ENCODE measurements at places on chromosomes 4 and X.
A peak's percentile ranks its signal among the peaks of the same experiment; 100 is the strongest.

- no peak for DNase-seq
These were observed 55.9 kb upstream of the MTM1 start for GRCh38 chrX:150512461-150512901.

GRCh38 chrX:112642349-112642748 is 37.4 kb downstream of the LHFPL1 start:
- DNase-seq: peak; percentile 2

DNA sequence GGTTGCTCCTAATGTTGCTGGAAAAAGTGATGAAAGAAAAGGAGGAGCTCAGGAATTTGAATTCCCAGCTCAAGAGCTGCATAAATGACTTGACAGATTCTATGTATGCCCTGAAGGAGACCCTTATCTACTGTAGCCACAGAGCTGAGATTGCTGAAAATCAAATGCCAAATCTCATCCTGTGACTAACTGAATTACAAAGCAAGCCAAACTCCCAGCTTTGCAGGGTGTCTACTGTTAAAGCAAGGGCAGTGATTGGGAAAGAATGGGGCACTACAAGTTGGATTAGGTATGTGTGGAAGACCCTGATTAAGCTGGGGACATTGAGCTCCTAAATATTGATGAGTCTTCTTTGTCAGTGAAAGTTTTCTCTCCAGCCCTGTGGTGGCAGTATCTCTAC is 20.8 kb upstream of the SMIM9 start:
- no peak for DNase-seq

- no peak for DNase-seq
These were observed 15.5 kb downstream of the RAB40A start for GRCh38 chrX:103503853-103504207.

DNA sequence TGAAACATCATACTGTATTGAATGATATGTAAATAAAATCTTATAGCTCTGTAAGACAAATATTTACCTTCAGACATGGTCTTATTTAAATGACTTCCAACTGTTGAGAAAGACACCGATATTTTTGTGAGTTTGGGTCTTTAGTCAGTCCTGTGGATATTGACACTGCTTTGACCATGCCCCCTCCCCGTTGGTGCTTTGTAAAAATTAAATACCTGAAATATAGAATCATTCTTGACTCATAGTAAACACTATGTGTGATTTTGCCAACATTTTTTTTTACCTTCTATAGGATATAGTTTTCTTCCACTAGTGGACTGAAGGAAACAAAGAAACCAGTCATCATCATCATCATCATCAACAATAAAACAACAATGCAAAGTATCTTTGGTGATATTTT is 114.3 kb upstream of the HS3ST1 start:
- no peak for DNase-seq

GRCh38 chr4:7207628-7208231 is 15.4 kb downstream of the SORCS2 start:
- no peak for DNase-seq

GRCh38 chr4:74189331-74190043 is 31.6 kb downstream of the MTHFD2L start:
- DNase-seq: peak; percentile 5

DNA sequence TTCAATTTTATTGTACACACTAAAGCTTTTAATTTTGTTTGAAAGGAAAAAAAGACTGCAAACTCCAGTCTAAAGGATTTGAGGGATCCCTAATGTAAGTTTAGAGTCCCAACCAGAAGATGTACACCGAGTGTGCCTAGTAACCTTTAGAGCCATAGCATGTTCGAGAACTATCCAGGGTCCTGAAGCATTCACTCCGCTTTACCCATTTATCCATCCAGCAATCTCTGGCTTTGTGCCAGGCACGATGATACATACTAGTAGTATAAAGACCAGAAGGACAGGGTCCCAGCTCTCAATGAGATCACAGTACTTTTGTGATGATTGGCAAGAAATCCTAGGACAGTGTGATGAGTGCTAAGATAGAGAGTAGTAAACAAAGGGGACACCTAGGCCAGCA is 168.7 kb downstream of the STK32B start:
- DNase-seq: no peak

GRCh38 chr4:124964852-124965496 is 252.4 kb upstream of the ANKRD50 start:
- no peak for DNase-seq

GRCh38 chrX:39805022-39805421 is 292.7 kb downstream of the BCOR start:
- DNase-seq: no peak

GRCh38 chr4:123621072-123621705 is 224.6 kb downstream of the SPRY1 start:
- DNase-seq: no peak

DNA sequence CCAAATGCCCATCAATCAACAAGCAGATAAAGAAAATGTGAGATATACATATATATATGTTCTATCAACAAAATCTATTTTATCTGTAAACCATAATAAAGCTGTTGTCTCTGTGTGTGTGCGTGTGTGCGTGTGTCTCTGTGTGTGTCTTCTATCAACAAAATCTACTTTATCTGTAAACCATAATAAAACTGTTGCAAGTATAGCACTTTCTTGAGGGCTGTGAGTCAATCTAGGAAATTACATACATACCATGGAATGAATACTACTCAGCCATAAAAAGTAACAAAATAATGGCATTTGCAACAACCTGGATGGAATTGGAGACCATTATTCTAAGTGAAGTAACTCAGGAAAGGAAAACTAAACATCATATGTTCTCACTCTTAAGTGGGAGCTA is 12.5 kb upstream of the PLK4 start:
- DNase-seq: no peak

DNA sequence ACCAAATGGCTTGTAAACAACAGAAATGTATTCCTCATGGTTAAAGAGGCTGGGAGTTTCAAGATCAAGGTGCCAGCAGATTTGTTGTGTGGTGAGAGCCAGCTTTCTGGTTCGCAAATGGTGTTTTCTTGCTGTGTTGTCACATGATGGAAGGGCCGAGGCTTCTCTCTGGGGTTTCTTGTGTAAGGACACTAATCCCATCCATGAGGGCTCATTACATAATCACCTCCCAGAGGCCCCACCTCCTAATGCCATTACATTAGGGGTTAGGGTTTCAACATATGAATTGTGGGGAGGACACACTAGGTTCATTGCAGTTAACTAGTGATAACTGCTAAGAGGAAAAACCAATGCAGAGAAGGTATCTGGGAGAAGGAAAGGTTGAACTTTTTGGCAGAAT is 103.5 kb upstream of the ENPEP start:
- DNase-seq: no peak

GRCh38 chr4:176309046-176309445 is 10.7 kb upstream of the SPCS3 start:
- no peak for DNase-seq

GRCh38 chr4:108492816-108493595 is 127.4 kb upstream of the RPL34 start:
- DNase-seq: peak; percentile 5

DNA sequence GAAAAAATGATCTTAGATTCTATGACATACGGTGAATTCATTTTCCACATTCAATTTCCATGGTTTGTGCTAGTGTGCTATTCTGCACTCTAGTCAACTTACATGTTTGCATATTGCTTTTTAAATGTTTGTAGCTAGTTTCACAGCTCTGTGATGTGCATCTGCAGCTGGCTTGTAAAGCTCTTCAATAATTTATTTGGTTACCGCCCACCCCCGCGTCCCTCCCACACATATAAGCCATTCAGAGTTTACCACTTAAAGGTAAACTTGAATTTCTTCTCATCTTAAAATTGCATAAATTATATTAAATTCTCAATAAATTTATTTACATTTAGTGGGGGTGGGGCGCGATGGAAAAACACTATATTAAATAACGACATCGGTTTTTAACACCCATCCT is 291 bp upstream of the NBDY start:
- DNase-seq: peak; percentile 57

DNA sequence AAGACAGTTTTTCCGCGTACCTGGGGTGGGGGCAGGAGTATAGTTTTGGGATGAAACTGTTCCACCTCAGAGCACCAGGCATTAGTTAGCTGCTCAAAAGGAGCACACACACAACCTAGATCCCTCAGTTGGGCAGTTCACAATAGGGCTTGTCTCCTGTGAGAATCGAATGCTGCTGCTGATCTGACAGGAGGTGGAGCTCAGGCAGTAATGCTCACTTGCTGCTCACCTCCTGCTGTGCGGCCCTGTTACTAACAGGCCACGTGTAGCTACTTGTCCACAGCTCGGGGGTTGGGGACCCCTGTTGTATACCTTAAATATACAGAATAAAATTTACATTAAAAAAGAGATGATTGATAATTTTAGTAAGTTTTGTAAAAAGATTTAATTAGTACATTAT is 191.5 kb downstream of the SLC7A11 start:
- no peak for DNase-seq

DNA sequence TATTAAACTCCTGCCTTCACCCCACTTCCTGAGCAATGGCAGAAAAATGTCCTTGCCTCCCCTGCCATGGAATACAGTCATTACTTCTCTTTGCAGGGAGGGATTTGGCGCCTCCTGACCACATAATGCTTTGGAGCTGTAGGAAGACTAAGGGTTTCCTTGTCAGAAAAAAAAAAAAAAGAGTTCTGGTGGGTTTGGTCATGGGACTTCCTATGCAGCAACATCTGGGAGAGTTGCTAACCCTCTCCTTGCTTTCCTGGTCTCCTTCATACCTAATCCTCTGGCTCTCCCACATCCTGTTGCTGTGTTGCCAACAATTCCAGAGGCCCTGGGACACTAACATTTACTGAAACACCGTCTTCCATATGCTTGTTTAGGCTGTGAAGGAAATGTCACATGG is 75.1 kb upstream of the MBNL3 start:
- DNase-seq: no peak

GRCh38 chr4:144411119-144411518 is 234.8 kb upstream of the HHIP start:
- no peak for DNase-seq

GRCh38 chr4:62302710-62303109 is 1102.6 kb downstream of the ADGRL3 start:
- DNase-seq: no peak

GRCh38 chr4:98480535-98480934 is 177.9 kb downstream of the TSPAN5 start:
- no peak for DNase-seq
